T-helper 17 cell (primary cell): ENCODE measurements at places on chromosomes 13 and 19. TPM values are rescaled to one million over a fixed set of nuclear protein-coding genes. Genes with fewer than 3 reads are reported as not detected.

DNA sequence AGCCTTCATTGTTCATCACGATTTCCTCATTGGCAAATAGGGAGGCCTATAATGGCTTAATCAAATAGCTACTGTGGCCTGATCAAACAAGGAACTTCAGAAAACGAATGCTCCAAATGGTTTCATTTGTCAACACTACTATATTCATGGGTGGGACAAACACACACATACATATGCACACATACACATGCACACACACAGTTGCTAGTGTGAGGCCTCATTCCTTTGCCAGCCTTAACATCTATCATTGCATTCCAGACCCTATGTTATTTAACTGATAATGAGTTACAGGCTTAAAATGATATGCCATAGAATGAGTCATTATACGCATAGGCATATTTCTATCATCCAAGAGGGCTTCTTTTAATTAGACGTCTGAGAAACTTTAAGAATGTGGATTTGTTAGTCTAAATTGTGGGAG lies 140.2 kb downstream of the KLF5 start:
- peaks cover 33% of the 10 kb centered on the region for H3K27me3 ChIP-seq
- no peak overlapping the region for H3K4me3 ChIP-seq
- no peaks in the 10 kb centered on the region for H3K36me3 ChIP-seq
- H3K4me1 ChIP-seq, result peaks cover 3% of the 10 kb centered on the region
- DNase-seq, result no peak
- no peak overlapping the region for H3K27ac ChIP-seq

DNA sequence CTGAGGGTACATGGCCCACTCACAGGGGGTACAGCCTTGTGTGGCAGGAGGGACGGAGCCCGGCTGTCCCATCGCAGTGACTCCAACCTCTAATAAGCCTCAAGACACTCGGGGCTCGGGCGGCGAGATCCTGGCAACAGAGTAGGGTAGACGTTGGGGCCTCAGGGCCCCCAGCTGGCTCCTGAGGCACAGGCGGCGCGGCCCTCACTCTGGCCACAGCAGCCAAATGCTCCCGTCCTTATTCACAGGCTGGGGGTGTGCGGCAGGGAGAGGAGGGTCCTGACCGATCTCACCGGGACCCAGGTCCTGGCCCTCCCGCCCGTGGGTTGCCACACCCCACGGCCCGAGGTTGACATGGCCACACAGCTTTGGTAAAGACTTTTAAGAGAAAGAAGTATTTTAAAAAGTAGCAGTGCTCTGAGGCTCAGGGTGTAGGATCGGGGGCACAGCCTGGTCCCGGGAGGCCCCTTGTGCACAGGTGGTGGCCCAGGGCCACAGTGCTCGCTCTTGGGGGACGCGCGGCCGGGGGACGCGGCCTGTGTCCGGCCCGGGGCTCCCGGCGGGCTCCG lies 7.6 kb downstream of the SLC39A3 start:
- H3K36me3 ChIP-seq, result peaks cover 2% of the 10 kb centered on the region
- no peak overlapping the region for H3K4me3 ChIP-seq
- peaks cover 2% of the 10 kb centered on the region for H3K4me1 ChIP-seq
- H3K27me3 ChIP-seq, result peaks cover 5% of the 10 kb centered on the region

GRCh38 chr19:4534836-4535658 lies at the start of gene PLIN5:
Gene PLIN5 (minus strand): TSS chr19:4535224. CDS start chr19:4534074, 1,150 bp downstream.
- peaks cover 28% of the 10 kb centered on the region for H3K27me3 ChIP-seq
- H3K36me3 ChIP-seq, result peaks cover 2% of the 10 kb centered on the region
- peak within 1 kb of the TSS; percentile 12 for H3K4me3 ChIP-seq
- DNase-seq, result no peak

DNA sequence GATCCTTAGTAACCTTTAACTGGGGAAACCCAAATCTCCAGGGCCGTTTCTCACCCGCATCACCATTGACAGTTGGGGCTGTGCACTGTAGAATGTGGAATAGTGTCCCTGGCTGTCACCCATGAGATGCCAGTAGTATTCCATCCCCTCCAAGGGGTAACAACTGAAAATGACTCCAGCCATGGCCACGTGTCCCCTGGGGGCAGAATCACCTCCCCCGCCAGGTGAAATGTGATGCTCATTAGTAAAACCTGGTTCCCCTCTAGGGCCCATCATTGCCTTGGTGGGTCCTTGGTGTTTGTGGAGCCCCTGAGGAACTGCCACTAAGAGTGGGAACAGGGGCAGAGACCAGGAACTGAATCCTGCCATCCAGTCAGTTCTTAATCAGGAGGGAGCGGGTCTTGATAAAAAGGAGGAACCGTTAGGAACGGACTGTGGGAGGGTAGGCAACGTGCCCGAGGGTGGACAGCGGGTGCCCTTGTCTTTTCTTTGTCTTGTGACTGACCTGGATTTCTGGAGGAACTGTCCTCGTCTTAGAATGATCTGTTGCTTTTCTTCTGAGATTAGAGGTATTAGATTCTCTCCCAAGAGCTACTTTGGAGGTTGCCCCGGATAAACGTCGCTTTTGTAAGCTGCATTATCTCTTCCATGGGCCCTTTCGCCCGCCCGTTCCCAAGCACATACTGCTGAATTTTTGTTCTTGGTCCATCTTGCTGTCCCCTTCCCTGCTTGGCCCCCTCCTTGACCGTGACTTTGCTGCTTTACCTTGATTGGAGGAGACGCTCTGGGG lies 3.5 kb downstream of the MYO9B start:
- H3K36me3 ChIP-seq, result no peaks in the 10 kb centered on the region
- peaks cover 54% of the 10 kb centered on the region for H3K4me1 ChIP-seq
- peak overlapping the region; percentile 81 for H3K27ac ChIP-seq
- DNase-seq, result no peak
- H3K4me3 ChIP-seq, result peak overlapping the region; percentile 82

The SEMA6B gene
- total RNA-seq, result 0.52 TPM

The RNF126 gene
- total RNA-seq, result 105 TPM

The ANKLE1 gene
- total RNA-seq, result 1.4 TPM
